ENCODE measurements at places on chromosomes 13 and 19.

- no peak for DNase-seq
Measured at GRCh38 chr13:41296879-41297646, 14.0 kb upstream of the NAA16 start.

- no peak for DNase-seq
Measured at GRCh38 chr13:101875717-101876393, 423.4 kb downstream of the ITGBL1 start.

DNA sequence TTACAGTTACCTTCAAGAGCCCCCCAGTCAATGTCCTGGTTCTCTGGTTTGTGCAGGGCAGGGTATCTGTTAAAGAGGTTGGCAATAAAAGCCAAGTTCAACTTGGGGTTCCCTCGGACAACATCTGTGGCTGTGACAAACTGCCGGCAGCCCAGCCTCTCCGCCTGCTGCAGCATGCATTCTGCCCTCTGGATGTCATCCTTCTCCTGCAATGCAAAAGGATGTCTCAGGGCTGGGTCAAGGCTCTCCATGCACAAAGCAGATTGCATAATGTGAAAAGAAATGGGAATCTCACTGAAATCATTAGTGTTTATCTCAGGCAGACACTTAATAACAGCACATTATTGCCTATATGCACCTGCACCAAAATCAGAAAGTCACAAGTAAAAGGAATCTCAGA, 35.1 kb downstream of the LCP1 start:
- DNase-seq, result no peak

GRCh38 chr13:53379485-53379884, 350.9 kb downstream of the OLFM4 start:
- DNase-seq, result no peak

DNA sequence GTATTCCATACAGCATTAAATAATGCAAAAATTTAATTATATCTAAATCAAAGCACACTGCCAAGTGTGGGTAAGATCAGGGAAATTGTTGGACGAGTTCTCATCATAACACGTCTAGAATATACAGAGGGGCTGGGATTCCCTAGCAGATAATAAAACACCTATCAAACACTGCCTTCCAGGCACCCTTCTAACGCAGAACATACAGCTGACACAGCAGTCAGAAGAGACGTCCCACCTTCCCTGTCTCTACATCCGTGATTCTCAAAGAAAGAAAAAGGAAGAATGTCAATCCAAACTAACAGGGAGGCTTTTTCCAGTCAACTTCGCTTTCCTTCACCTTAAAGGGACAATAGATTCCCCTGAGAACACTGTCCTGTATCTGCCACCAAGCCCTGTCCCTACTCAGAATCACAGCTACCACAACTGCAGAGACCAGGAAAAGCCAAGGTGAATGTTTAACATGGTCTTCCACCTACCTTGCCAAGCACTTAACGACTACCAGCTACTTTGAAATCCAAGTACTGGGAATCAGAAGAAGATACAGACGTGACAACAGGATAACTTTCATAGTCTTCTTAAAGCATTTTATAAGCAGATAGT, 38.5 kb downstream of the TBC1D4 start:
- no peak for DNase-seq

DNA sequence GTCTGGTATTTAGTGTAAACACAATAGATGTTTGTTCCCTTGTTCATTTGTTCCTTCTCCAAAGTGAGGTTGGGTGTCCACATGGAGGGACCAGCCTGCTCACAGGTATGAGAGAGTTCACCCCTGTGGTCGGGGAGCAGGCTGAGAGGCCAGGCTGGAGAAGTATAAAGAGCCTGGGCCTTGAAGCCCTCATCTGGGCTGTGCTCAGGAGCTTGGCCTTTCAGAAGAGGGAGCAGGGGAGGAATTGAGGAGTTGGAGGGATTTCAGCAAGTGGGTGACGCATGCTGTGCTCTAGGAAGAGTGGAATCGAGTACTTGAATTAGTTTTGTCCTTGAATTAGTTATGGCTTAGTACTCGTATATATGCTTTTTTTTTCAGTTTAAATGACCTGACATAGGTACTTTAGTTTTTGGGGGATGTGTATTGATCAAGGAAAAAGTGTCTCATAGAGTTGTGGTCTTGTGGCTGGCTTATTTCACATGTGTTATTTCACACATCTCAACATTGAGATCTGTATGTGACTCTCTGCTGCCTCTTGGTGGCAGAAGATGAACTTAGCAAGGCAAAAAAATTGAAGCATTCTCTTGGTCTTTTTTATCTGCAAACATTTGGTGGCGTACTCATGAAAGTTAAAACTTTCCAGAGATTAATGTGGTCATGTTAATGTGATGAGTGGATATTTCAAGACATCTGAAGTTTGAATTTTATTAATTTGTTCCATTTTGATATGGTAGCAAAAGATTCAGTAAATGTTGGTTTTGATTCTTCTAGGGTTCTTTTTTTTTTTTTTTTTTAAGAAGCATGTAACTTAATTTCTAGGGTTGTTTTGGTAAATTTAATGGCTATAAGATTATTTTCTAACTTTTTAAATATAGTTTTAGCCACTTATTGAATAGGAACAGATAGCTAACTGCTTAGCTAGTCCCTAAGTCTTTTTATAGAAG, 54.3 kb downstream of the SLAIN1 start:
- DNase-seq, result peak; percentile 30

- no peak for DNase-seq
Measured at GRCh38 chr19:33806434-33806881, 9.8 kb downstream of the KCTD15 start.

GRCh38 chr13:78940455-78941130, 281.6 kb upstream of the OBI1 start:
- DNase-seq, result no peak

Measured in activated CD8-positive, alpha-beta memory T cell treated with anti-CD3 and anti-CD28 coated beads, Interleukin-2, amount 50 U/mL, for 4 hours (primary cell).